ENCODE measurements at places on chromosomes 2 and 18.
A peak's percentile ranks its signal among the peaks of the same experiment; 100 is the strongest.

DNA sequence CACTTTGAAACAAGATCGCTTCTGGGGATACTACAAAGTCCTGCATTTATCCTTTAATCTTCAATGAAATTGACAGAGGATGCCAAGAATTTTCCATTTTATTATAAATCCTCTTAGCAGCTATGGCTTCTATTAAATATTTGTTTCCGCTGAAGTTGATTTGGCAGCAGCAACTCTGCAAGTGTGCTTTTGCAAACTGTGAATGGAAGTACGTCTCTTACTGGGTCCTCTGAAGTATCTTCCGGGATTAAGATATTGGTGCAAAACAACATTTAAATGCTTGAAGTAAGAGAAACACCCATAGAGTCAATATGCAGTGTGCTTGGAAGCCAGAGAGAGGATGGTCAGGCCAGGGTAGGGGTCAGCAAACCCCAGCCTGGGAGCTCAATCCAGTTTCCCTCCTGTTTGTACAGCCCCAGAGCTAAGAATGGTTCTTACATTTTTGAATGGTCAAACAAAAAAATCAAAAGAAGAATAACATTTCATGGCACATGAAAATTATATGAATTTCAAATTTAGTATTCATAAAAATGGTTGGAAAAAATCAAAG, 13.6 kb downstream of the CCDC68 start:
- H3K4me3 ChIP-seq = no peak overlapping the region
- H3K27me3 ChIP-seq = no peaks in the 10 kb centered on the region
- no peak overlapping the region for H3K27ac ChIP-seq
- DNase-seq = no peak

- H3K4me1 ChIP-seq = 0 out of 2 replicates have a peak, but pooled peaks cover 1% of the 10 kb centered on the region
- H3K27ac ChIP-seq = no peak overlapping the region
- H3K27me3 ChIP-seq = no peaks in the 10 kb centered on the region
- H3K36me3 ChIP-seq = no peaks in the 10 kb centered on the region
Observed at GRCh38 chr18:74773171-74773624, 175.5 kb downstream of the ZNF407 start.

GRCh38 chr18:183769-184168, 25.4 kb downstream of the USP14 start:
- H3K4me3 ChIP-seq = no peak overlapping the region
- no peak for DNase-seq
- H3K27me3 ChIP-seq = no peaks in the 10 kb centered on the region

GRCh38 chr2:141737492-141738255, 393.1 kb downstream of the LRP1B start:
- no peak overlapping the region for H3K27ac ChIP-seq
- DNase-seq = no peak
- no peaks in the 10 kb centered on the region for H3K27me3 ChIP-seq
- H3K36me3 ChIP-seq = no peaks in the 10 kb centered on the region
- H3K4me1 ChIP-seq = no peaks in the 10 kb centered on the region
- H3K4me3 ChIP-seq = no peak overlapping the region

DNA sequence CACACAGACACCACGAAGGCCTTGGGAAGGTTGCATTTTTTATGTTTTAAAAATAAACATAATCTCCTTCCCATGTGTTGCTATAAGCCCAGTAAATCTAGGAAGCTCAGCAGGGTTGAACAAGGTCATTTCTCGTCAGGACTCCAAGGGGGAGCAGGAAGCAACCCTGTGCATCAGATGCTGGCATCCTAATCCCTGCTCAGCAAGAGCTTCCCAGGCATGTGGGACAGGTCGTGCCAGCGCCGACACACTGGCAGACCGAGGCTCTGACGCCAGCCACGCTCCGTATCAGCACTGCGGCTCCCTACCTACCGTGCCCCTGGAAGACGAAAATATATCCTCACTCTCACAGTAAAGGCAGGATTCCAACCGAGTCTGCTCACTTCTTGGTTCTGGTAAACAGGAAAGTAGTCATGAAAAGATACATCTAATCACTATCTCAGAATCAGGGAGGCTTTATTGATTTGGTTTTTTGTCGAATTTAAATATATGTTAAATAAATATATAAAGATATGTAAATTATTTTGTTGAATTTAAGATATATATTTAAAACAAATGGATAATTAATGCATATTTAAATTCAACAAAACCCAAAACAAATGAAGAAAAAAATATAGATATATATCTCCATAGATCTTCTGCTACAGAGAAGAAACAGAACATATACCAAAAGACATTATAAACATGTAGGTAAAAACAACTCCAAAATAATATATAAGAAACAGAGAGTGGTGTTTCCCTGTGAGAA, 61.4 kb downstream of the TXNL1 start:
- H3K36me3 ChIP-seq = no peaks in the 10 kb centered on the region
- DNase-seq = no peak
- no peak overlapping the region for H3K27ac ChIP-seq

DNA sequence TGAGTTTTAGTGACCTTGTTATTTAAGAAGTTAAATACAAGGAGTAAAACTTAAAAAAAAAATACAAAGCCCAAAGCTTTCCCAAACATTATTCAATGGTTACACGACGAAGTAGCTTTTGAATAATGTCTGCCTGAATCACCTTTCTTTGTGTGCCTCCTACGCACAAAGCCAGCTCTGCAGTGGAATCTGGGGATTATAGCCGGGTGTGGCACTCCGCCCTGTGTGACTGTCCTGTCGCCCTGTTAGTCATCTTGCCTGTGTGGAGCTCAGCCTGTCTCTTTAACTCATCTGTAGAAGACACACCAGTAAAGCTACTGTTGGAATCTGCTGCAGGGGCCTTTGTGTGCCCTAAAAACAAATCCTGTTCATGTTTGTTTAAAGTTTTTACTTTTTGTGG, 79.4 kb upstream of the TCF7L1 start:
- H3K4me1 ChIP-seq = no peaks in the 10 kb centered on the region
- DNase-seq = no peak
- H3K27ac ChIP-seq = no peak overlapping the region
- H3K36me3 ChIP-seq = peaks cover 5% of the 10 kb centered on the region

GRCh38 chr2:185738679-185739472, at the start of gene FSIP2:
Gene FSIP2 (plus strand): TSS chr2:185738804. CDS start chr2:185738895, 91 bp downstream.
- no peaks in the 10 kb centered on the region for H3K4me1 ChIP-seq
- H3K4me3 ChIP-seq = peak within 1 kb of the TSS; percentile 70
- H3K36me3 ChIP-seq = no peaks in the 10 kb centered on the region
- no peaks in the 10 kb centered on the region for H3K27me3 ChIP-seq

DNA sequence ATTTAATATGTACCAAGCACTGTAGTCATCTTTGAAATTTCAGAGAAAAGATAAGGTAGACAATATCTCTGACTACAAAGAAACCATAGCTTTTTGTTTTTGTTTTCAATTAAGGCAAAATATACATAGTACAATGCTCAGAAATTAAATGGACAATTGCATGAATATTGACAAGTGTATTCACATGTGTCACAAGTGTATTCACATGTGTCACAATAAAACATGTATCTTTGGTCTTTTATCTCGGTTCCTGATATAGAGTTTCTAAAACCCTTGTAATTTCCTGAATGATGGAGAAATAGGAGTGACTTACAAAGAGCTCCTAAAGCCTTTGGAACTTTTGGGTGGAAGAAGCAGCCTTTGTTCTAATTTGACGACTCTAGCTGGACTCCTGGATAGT, 756.4 kb downstream of the EPHA4 start:
- H3K4me1 ChIP-seq = no peaks in the 10 kb centered on the region
- no peak for DNase-seq
- no peak overlapping the region for H3K4me3 ChIP-seq
- H3K27ac ChIP-seq = no peak overlapping the region

- H3K4me3 ChIP-seq = no peak overlapping the region
- DNase-seq = no peak
- H3K4me1 ChIP-seq = no peaks in the 10 kb centered on the region
- no peaks in the 10 kb centered on the region for H3K27me3 ChIP-seq
- no peaks in the 10 kb centered on the region for H3K36me3 ChIP-seq
- no peak overlapping the region for H3K27ac ChIP-seq
Observed at GRCh38 chr18:27887711-27888495, 289.0 kb downstream of the CDH2 start.

DNA sequence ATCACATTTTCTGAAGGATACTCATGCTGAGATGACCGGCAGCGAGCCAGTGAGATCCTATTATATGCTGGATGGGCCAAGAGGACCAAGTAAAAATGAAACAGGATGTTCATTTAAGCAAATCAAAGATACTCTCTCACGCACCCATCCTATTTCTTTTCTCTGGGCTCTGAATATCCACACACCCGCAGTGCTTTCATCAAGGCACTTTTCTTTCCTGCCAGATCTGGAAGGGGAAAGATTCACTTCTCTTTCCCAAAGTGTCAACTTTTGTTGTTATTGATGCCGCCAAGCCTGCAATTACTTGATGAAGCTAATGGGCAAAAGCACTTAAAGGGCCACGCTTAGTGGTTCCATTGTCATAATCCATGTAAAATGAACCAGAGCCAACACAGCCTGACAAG, 191.9 kb upstream of the CHAC2 start:
- no peaks in the 10 kb centered on the region for H3K27me3 ChIP-seq
- no peak overlapping the region for H3K27ac ChIP-seq
- H3K4me1 ChIP-seq = peaks cover 2% of the 10 kb centered on the region
- no peak overlapping the region for H3K4me3 ChIP-seq
- DNase-seq = no peak
- H3K36me3 ChIP-seq = no peaks in the 10 kb centered on the region

DNA sequence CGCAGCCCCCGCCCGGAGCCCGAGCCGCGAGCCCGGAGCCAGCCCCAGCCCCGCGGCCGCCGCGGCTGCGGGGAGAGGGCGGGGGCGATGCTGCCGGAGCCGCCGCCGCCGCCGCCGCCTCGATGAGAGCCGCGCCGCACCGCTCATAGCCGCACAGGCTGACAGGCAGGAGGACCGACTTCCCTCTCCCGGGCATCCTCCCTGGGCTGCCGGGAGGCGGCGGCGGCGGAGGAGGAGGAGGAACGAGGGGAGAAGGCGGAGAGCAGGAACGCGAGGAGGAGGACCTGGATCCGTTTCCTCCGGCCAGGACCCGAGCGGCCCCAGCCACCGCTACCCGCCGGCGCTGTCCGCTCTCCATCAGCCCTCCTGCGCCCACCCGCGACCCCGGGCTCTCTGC, 370 bp downstream of the KLHL29 start:
- 0 out of 2 replicates have a peak, but pooled peaks cover 2% of the 10 kb centered on the region for H3K4me1 ChIP-seq
- no peaks in the 10 kb centered on the region for H3K36me3 ChIP-seq
- no peak for DNase-seq
- H3K27me3 ChIP-seq = peaks cover 19% of the 10 kb centered on the region
- peak overlapping the region; percentile 30 for H3K4me3 ChIP-seq
- no peak overlapping the region for H3K27ac ChIP-seq

- H3K4me3 ChIP-seq = no peak overlapping the region
- no peaks in the 10 kb centered on the region for H3K36me3 ChIP-seq
- H3K4me1 ChIP-seq = no peaks in the 10 kb centered on the region
- H3K27ac ChIP-seq = no peak overlapping the region
- DNase-seq = no peak
- no peaks in the 10 kb centered on the region for H3K27me3 ChIP-seq
Observed at GRCh38 chr2:119914266-119914665, 98.6 kb upstream of the EPB41L5 start.

- no peak for DNase-seq
- H3K36me3 ChIP-seq = no peaks in the 10 kb centered on the region
- H3K4me1 ChIP-seq = 0 out of 2 replicates have a peak, but pooled peaks cover 2% of the 10 kb centered on the region
- no peaks in the 10 kb centered on the region for H3K27me3 ChIP-seq
- no peak overlapping the region for H3K4me3 ChIP-seq
- H3K27ac ChIP-seq = no peak overlapping the region
Observed at GRCh38 chr18:39846265-39846664, 2108.8 kb upstream of the PIK3C3 start.

GRCh38 chr2:108935271-108935741, 53.7 kb downstream of the EDAR start:
- DNase-seq = no peak
- no peaks in the 10 kb centered on the region for H3K27me3 ChIP-seq
- 0 out of 2 replicates have a peak, but pooled peaks cover 1% of the 10 kb centered on the region for H3K4me1 ChIP-seq
- no peak overlapping the region for H3K27ac ChIP-seq

All from iPS DF 6.9 (cell line).